GM18507 (cell line): ENCODE measurements at places on chromosomes 1 and 21.

DNA sequence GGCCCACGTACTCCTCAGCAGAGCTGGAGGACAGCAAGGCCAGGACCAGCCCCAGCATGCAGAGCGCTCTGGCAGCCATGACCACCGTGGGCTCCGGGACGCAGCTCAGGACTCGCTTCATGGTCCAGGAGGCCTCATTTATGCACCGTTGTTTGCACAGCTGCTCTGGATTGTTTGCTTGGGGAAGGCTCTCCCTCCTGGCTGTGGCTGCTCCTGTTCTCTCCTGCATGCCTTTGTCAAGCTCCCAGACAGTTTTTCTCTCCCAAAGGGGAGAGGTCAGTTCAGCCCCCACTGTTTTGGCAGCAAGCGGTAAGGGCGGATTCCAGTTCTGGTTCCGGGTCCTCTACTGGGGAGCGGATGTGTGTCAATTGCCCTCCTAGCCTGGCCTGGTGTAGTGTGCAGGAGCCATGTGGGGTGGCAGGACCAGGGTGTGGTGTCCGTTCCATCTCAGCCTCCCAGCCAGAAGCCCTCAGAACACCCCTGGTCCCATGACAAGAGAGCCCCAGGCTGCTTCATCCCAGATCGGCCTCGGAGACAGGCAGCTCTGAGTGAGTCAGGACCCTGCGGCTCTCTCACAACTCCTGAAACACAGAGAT is at the start of gene TFF3:
Gene TFF3 (minus strand): TSS at position 114 of the 596 bp plus-strand sequence. CDS start 35 bp downstream, at position 79.
- DNase-seq, result no peak

- DNase-seq, result no peak
Observed at GRCh38 chr1:85612704-85613361, 32.3 kb downstream of the CCN1 start.

DNA sequence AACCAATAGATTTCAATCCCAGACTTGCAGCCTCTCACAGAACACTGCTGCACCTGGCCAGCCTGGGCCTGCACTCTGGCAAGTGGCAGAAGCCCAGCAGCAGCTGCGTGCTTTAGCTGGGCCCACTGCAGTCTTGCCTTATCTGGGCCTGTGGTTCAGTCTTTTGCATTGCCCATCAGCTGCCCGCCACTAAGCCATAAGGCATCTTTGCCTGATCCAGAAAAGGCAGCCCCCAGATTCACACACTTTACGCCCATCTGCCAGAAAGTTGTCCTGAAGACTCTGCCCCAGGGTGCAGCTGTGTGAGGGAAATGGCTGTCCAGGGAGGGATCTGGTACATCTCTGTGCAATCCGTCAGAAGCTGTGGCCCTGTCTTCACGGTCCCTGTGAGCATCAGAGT is 217.0 kb downstream of the DNAH14 start:
- DNase-seq, result no peak

DNA sequence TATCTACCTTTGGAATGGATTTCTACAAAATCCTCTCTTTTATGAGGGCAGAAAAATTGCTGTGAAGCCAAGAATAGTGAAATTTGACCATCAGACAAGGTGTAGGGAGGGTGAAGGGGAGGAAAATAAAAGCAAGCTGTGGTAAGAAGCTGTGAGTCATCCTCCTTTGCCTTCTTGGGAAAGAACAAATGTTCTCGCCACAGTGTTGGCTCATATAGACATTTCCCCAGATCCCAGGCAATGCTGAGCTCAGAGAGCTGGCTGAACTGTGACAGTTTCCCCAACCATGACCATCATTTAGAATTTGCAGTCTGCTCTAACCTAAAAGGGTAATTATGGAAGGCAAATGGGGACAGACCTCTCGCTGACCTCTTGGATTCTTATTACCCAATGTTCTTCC is 235.4 kb downstream of the PBX1 start:
- DNase-seq, result no peak

GRCh38 chr1:153404768-153405167 is 11.6 kb upstream of the S100A7A start:
- no peak for DNase-seq

DNA sequence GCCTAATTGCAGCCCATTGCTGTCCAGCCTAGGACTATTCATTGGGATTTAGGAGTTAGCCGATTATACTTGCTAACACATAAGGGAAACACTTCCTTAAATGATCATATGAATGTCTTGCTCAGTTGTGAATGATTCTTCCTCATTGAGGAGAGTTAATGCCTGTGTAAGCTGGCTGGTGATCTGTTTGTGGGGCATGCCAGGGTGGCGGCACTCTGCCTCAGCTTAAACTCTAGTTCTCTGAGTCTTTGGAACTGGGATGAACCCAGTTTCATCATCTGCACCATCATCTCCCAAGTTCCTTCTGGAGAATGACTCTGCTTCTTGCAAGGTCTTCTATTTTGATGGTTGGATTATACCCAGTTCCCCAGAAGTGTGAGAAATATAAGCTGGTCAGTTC is 23.9 kb upstream of the SLAMF6 start:
- DNase-seq, result no peak

DNA sequence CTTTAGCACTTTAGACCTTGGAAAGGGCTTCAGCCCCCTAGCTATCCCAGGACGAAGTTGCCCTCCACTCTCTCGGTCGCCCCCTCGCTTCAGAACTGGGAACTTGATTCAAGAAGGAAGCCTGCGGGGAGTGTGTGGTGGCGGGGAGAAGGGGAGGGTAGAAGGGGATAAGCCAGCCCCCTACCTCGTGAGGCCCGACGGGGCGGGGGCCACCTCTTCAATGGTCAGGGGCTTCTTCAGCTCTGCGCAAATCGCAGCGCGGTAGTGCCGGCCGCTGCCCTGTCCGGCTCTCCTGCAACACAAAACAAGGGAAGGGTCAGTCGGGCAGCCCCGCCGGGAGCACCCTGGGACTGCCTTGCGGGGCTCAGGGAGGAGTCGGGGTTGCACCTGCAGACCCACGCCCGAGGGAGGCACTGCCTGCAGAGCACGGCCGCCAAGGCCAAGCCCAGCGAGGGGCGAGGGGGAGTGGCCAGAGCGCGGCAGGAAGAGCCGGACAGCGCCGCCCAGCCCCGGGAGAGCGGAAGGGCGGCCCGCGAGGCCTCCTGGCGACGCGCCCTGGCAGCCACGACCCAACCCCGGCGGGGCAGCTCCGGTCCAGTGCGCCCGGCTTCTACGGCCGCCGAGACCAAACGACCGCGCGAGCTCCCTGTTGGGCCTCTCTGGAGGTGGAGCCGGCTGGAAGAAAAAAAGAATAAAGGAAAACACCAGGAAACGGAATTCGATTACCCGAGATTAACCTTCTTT is 56.2 kb upstream of the RASAL2 start:
- no peak for DNase-seq

GRCh38 chr1:217313096-217313495 is 317.8 kb downstream of the GPATCH2 start:
- DNase-seq, result no peak

- DNase-seq, result no peak
Observed at GRCh38 chr1:6782151-6782550, 3.1 kb upstream of the CAMTA1 start.
